ENCODE measurements at places on chromosomes 6 and 20.

DNA sequence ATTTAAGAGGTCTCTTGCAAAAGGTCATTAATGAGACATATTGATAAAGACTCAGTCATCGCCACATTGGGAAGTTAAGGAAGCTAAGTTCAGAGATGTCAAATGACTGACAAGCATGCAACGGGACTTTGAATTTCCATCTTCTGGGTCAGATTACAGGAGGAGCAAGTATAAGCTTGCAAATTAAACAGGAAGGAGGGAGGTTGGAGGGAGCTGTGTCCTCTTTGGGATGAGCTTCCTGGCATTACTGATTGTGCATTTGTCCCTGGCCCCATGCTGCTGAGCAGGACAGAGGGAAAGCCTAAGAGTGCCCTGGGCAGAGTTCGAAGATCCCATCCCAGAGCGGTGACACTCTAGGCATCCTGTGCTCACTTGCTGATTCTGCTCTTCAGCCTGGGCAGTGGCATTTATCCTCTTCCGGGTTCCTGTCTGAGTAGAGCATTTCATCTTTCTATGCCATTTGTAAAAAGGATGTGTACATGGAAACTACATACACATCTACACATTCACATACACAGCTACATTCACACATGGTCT, 40.5 kb downstream of the SLC22A1 start:
- no peak for DNase-seq

- DNase-seq = no peak
Measured at GRCh38 chr6:45606831-45607400, 229.2 kb upstream of the SUPT3H start.

DNA sequence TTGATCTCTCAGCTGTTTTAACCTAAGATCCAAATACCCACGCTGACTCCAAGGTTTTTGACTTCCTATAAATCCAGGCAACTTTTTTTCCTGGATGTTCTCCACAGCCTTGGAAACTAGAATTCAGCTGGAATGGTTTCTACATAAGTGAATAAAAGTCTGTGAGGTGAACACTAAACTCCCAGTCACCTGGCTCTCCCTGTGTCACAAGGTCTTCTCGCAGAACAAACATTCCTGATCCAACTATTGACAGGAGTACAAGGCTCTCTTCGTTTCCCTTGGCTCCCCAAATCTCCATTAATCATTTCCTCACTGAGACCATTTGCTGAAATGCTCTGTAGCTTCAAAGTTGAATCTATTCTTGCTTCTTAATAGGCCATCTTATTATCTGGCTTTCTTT, 265.7 kb downstream of the ADGRG6 start:
- no peak for DNase-seq

DNA sequence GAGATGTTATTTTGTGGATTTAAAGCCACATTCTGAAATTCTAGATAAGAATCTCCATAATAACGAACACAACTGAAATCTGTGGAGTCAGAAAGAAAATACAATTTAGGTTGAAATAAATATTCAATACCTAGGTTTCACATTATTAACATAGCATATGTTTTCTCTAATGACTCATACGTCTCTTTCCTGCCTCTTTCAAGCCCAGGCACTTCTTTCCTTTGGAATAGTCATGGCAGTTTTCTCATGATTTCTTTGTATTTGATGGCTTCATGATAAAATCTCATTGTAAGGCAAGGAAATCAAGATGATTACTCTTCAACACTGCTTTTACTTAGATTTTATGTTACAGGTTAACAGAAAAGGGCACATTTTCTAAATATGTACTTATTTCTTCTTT, 803.7 kb downstream of the PHF3 start:
- DNase-seq = no peak

DNA sequence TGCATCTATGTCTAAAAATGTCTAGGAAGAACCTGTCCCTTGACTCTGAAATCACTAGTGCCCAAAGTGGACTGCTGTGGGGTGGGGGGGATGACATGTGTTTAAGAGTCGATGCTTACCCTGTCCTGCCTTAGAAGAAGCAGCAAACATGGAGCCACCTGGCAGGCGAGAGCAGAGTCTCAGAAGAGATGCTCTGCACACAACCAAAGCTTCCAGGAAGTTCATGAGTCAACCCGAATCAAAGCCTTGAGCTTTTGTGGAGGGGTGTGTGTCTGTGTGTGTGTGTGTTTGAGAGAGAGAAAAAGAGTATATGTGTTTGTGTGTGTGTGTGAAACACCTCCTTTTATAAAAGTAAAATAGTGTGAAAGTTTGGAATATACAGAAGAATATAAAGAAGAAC, 269.9 kb downstream of the ALDH8A1 start:
- DNase-seq = no peak

- no peak for DNase-seq
Measured at GRCh38 chr20:19761326-19761725, 3.3 kb downstream of the RIN2 start.

- DNase-seq = no peak
Measured at GRCh38 chr6:22807818-22808217, 238.5 kb downstream of the HDGFL1 start.

DNA sequence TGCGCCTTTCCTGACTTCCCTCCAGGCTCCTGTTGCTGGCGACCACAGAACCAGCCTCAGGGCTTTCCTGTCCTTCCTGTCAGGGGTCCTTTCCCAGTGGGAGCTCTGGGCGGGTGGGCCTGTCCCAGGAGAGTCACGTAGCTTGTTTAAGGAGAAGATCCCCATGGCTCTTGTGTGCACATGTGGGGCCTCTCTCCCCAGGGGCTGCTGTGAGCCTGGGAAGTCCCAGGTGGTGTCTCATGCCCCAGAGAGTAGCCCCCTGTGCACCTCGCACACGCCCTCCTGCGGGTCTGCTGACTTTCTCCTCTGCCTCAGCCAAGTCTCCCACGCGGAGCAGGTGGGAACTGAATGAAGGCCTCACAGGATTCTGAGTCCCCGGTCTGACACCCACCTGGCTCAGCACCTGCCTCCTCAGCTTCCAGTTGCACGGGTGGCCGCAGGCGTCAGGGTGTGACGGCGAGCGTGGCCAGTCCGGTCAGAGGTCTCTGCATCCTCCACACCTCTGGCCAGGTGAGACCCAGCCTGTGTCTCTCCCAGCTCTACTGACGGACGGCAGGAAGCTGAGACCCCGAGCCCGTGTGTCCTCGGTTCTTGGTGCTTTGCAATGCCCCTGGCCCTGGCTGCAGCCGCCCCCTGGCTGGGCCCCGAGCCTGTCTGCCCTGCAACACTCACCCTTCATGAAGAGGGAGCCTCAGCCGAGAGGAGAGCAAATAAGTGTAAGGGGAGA, 5.6 kb upstream of the NKAIN4 start:
- no peak for DNase-seq

GRCh38 chr6:129686941-129687627, 22.9 kb downstream of the ARHGAP18 start:
- DNase-seq = peak; percentile 54

DNA sequence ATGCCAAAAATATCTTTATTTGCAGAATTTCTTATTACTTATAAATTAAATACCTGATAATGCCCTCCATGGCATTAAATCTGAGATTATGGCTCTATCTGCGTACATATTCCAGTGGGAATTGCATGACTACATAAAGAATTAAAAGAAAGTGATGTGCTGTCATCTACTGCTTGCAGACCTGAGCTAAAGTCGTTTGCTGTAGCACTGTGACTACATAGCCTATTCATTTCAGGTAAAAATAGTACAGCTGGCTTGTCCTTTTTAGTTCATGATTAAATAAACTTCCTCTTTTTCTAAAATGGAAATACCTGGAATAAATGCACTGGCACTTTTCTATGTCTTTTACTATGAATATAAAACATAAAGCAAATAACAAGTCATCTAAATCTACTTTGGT, 78.1 kb downstream of the CGA start:
- no peak for DNase-seq

DNA sequence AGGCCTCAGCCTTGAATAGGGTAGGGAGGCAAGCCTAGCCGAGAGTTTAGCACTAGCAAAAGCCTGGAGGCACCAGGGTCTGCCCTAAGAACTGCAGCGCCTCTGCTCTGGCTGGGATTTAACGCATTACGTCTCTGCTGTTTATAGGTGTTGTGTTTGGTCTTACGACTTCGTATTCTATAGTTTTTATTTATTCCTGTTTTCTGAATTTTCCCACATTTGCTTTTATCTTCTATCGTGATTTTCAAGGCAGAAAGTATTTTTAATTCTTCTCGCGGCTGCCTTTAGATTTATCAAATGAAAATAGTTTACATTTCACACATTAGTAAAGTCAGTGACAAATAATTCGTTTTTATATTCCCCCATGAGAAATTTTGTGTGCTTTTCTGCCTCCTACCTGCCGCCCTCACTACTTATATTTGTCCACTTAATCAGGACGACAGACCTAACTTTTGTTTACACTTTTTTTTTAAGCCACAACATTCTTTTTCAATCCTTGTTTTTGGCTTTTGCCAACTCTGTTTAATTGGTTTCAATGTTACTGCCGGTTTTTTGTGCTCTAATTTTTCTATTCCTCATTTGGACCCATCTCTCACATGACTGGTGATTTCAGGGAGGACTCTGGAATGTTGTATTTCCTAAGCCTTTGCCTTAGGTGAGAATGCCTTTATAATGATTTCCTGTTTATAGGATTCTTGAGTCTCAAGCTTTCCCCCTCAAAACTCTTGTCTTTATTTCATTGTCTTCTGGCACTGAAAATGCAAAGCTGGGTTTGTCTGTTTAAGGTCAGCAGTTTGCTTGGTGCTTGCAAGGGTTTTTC, 1.3 kb upstream of the LZTS3 start:
- DNase-seq = no peak

GRCh38 chr6:7236306-7237209, 76.4 kb downstream of the SSR1 start:
- DNase-seq = peak; percentile 19

- no peak for DNase-seq
Measured at GRCh38 chr20:32538526-32538939, 46.6 kb downstream of the NOL4L start.

- DNase-seq = no peak
Measured at GRCh38 chr20:62482146-62482809, 6.5 kb upstream of the GATA5 start.
